ENCODE measurements at places on chromosomes 7 and 10. TPM values are rescaled to one million over a fixed set of nuclear protein-coding genes. Genes with fewer than 3 reads are reported as not detected.

DNA sequence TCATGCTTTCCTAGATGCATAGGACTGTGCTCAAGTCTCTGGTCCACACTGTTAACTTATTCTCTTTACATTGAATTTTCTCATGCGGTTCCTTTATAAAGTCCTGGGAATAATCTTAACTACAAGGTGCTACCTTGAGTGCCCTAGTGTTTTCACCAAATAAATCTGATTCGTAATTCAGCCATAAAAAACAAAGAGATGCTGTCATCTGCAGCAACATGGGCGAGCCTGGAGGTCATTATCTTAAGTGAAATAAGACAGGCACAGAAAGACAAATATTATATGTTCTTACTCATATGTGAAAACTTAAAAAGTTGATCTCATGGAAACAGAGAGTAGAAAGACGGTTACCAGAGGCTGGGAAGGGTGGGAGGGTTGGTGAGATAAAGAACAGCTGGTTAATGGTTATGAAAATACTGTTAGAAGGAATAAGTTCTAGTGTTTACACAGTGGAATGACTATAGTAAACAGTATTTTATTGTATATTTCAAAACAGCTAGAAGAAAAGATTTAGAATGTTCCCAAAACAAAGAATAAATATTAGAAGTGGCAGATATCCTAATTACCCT is 38.3 kb downstream of the NT5C3A start:
- H3K27me3 ChIP-seq, result no peaks in the 10 kb centered on the region
- no peak for DNase-seq
- peaks cover 18% of the 10 kb centered on the region for H3K36me3 ChIP-seq
- H3K4me3 ChIP-seq, result no peak overlapping the region
- H3K4me1 ChIP-seq, result peaks cover 4% of the 10 kb centered on the region

- H3K27me3 ChIP-seq, result no peaks in the 10 kb centered on the region
- no peak overlapping the region for H3K27ac ChIP-seq
- H3K4me1 ChIP-seq, result no peaks in the 10 kb centered on the region
- no peaks in the 10 kb centered on the region for H3K36me3 ChIP-seq
These were observed 86.5 kb upstream of the CXCL12 start for GRCh38 chr10:44471410-44471809.

- H3K4me3 ChIP-seq, result peak overlapping the region; percentile 7
- peaks cover 17% of the 10 kb centered on the region for H3K36me3 ChIP-seq
- no peak for DNase-seq
- no peaks in the 10 kb centered on the region for H3K27me3 ChIP-seq
- peak overlapping the region; percentile 95 for H3K27ac ChIP-seq
These were observed 9.8 kb downstream of the AGBL3 start for GRCh38 chr7:134996097-134996550.

DNA sequence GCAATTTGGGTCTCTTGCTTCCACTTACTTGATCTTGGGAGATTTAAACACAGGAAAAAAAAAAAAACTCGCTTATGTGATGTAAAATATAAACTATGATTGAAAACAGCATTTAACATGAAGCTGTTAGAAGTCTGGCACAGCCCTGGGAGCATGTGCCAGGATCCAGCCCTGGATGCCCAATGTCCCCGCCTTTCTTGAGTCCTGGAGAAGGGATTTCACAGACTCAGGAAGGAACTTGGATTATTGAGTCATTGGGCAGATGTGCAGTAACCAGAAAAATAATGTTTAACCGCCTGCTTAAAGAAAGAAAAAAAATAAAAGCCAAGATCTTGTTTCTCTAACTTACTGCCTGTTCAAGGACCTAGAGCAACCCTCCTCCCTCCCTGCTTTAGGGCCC is 3.7 kb upstream of the JCAD start:
- peaks cover 59% of the 10 kb centered on the region for H3K27me3 ChIP-seq
- no peaks in the 10 kb centered on the region for H3K36me3 ChIP-seq
- H3K4me1 ChIP-seq, result peaks cover 4% of the 10 kb centered on the region
- no peak overlapping the region for H3K4me3 ChIP-seq
- H3K27ac ChIP-seq, result no peak overlapping the region

Gene SPDYE5
- total RNA-seq, result not detected

Gene SSMEM1
- total RNA-seq, result not detected

GRCh38 chr7:47488969-47489342 is 93.0 kb downstream of the TNS3 start:
- no peak overlapping the region for H3K4me3 ChIP-seq
- H3K27me3 ChIP-seq, result peaks cover 3% of the 10 kb centered on the region
- DNase-seq, result no peak
- no peaks in the 10 kb centered on the region for H3K4me1 ChIP-seq

DNA sequence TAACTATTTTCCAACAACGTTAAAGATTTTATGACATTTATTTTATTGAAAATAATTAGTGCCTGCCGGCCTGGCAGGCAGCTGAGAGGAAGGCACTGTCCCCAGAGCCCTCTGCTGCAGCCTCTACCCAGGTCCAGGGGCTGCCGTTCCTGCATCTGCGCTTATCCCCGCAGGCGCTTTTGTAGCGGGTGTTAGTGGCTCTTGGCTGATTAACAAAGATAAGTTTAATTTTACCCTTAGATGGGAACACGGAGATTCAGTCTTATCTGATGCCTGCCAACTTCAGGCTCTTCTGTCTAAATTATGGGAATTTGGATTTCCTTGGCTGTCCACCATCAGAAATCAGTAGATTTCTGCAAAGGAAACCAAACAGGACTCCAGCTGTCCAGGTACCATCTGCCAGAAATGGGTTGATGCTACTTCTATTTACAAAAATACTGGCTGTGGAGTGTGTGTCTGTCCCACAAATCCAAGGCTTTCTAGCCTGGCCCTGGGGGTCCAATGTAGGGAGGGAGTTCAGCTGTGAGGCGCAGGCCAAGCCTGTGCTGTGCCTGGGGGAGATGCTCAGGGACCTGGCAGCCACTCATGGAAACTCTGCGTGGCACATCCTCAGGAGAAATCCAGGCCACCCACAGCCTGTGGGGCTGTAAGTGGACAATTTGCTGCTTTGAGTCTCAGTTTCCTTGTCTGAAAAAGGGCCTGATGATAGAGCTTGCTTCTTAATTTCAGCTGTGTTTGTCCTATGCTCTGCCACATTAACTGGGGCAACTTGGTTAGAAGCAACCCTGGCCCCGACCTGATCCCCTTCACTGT is 62.0 kb upstream of the IGFBP3 start:
- DNase-seq, result no peak
- H3K36me3 ChIP-seq, result no peaks in the 10 kb centered on the region
- peaks cover 3% of the 10 kb centered on the region for H3K4me1 ChIP-seq
- no peak overlapping the region for H3K27ac ChIP-seq

Gene PYROXD2
- 14.0 TPM for total RNA-seq

- H3K36me3 ChIP-seq, result no peaks in the 10 kb centered on the region
- H3K27ac ChIP-seq, result no peak overlapping the region
- DNase-seq, result no peak
- no peaks in the 10 kb centered on the region for H3K4me1 ChIP-seq
- no peak overlapping the region for H3K4me3 ChIP-seq
These were observed 125.5 kb downstream of the GRM3 start for GRCh38 chr7:86768967-86769760.

- H3K27me3 ChIP-seq, result no peaks in the 10 kb centered on the region
- peaks cover 3% of the 10 kb centered on the region for H3K4me1 ChIP-seq
- H3K4me3 ChIP-seq, result no peak overlapping the region
- peaks cover 28% of the 10 kb centered on the region for H3K36me3 ChIP-seq
- no peak overlapping the region for H3K27ac ChIP-seq
These were observed 66.8 kb downstream of the ATAD1 start for GRCh38 chr10:87751274-87751673.

DNA sequence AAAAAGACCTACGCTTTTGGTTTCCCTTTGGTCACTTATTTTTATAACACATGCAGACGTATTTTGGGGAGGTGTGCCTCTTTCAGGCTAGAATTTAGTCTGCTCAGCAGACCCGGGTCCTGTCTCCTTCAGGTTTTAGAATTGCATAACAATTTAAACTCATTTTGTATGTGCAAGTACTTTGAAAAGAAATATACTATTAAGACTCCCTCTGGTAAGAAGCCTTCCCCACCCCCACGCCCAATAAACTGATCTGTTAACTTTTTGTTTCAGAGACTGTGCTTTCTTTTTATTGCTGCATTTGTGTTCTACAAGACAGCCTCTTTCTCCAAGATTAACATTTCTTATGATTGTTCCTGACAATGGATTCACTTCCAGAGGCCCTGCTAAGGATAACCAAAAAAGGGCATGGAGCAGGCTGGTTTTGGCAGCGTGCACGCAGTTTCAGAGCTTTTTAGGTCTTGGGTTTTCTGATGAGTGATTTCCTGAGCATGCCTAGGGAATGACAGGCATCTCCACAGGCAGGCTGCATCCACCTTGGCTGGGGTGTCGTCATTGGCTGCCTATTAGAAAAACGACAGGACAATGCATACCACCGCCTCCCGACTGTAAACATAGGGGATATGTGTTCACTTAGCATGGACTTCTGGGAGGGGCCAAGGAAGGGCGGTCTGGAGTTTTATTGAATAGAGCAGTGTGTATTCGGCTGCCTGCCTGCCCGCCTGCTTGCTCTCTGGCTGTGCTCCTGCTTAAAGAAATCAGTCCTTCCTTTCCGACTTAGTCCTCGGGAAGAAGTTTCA is at the start of gene CALD1:
Gene CALD1 (plus strand): TSS at position 694 of the 800 bp plus-strand sequence. CDS start 88,100 bp downstream, outside the sequence.
- H3K36me3 ChIP-seq, result no peaks in the 10 kb centered on the region
- peaks cover 5% of the 10 kb centered on the region for H3K4me1 ChIP-seq
- H3K4me3 ChIP-seq, result no peak within 1 kb of the TSS

Gene RASA4B
- 16.2 TPM for total RNA-seq

Gene ZNF503
- 0.23 TPM for total RNA-seq

DNA sequence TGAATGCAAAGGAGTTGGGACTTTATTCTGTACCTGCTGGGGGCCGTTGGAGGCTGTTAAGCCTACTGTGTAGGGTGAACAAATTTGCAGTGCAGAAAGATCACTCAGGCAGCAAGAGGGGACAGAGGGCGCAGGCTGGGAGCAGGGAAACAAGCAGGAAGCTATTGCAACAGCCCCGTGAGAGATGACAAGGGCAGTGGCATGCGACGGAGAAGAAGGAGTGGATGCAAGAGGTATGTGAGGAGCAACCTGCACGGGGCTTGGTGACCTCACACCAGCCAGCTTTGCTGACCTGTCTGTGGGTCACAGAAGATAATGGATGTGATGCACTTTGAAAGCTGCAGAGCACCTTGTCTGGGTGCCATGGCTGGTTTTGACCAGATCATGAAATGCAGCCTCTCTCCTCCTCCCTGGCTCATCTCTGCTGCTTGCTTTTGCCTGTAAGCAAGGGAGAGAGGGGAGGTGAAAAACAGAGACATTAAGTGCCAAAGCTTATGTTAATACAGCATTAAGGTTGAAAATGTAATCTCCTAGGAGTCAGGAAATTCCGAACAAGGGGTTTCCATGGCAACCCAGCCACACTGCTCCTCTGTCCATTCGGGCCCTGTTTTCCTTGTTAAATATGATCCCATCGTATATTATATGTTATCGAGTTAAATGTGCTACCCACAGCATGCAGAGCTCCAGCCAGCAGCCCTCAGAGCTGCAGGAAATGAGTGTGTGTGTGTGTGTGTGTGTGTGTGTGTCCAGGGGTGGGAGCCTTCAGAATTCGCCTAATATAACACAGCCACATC is 314.3 kb upstream of the ZMIZ1 start:
- H3K4me3 ChIP-seq, result no peak overlapping the region
- H3K4me1 ChIP-seq, result peaks cover 11% of the 10 kb centered on the region
- no peak for DNase-seq
- H3K27ac ChIP-seq, result no peak overlapping the region
- H3K36me3 ChIP-seq, result no peaks in the 10 kb centered on the region
- peaks cover 18% of the 10 kb centered on the region for H3K27me3 ChIP-seq

GRCh38 chr7:51288896-51289622 is 27.6 kb downstream of the COBL start:
- H3K4me1 ChIP-seq, result no peaks in the 10 kb centered on the region
- H3K27ac ChIP-seq, result no peak overlapping the region
- no peak for DNase-seq
- no peaks in the 10 kb centered on the region for H3K36me3 ChIP-seq

- H3K27me3 ChIP-seq, result no peaks in the 10 kb centered on the region
- DNase-seq, result peak; percentile 75
- H3K27ac ChIP-seq, result peak within 1 kb of the TSS; percentile 95
- peaks cover 71% of the 10 kb centered on the region for H3K4me1 ChIP-seq
- H3K36me3 ChIP-seq, result peaks cover 10% of the 10 kb centered on the region
- peak within 1 kb of the TSS; percentile 89 for H3K4me3 ChIP-seq
These were observed at the start of gene AOAH for GRCh38 chr7:36723951-36724664. TSS of gene AOAH (minus strand) at chr7:36724494. CDS start at chr7:36724148, 346 bp downstream.

- DNase-seq, result no peak
- peak overlapping the region; percentile 71 for H3K27ac ChIP-seq
- H3K4me3 ChIP-seq, result peak overlapping the region; percentile 91
- peaks cover 2% of the 10 kb centered on the region for H3K36me3 ChIP-seq
These were observed 527 bp downstream of the HOXA1 start for GRCh38 chr7:27095050-27095896.

- no peaks in the 10 kb centered on the region for H3K27me3 ChIP-seq
- DNase-seq, result no peak
- H3K27ac ChIP-seq, result no peak overlapping the region
- no peak overlapping the region for H3K4me3 ChIP-seq
- no peaks in the 10 kb centered on the region for H3K36me3 ChIP-seq
- H3K4me1 ChIP-seq, result no peaks in the 10 kb centered on the region
These were observed 765.8 kb downstream of the KCNMA1 start for GRCh38 chr10:76871697-76872295.

- no peaks in the 10 kb centered on the region for H3K27me3 ChIP-seq
- DNase-seq, result no peak
- H3K36me3 ChIP-seq, result no peaks in the 10 kb centered on the region
- H3K4me3 ChIP-seq, result no peak overlapping the region
These were observed 192.0 kb downstream of the ADAM12 start for GRCh38 chr10:126196281-126196680.

DNA sequence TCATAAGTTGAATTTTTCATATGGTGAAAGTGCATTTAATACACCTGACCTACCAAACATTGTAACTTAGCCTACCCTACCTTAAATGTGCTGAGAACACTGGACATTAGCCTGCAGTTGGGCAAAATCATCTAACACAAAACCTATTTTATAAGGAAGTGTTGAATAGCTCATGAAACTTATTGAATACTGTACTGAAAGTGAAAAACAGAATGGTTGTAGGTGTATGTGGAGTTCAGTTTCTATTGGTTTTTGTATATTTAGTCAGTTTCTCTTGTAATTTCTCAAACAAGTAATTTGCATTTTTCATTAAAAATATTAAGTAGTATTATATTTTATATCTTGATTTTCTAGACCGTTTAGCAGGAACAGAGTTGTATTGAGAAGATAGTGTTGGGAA is 15.3 kb downstream of the CCDC7 start:
- H3K36me3 ChIP-seq, result peaks cover 32% of the 10 kb centered on the region
- no peaks in the 10 kb centered on the region for H3K27me3 ChIP-seq
- no peak overlapping the region for H3K4me3 ChIP-seq
- no peak for DNase-seq

Gene TMEM139
- total RNA-seq, result 1.1 TPM

DNA sequence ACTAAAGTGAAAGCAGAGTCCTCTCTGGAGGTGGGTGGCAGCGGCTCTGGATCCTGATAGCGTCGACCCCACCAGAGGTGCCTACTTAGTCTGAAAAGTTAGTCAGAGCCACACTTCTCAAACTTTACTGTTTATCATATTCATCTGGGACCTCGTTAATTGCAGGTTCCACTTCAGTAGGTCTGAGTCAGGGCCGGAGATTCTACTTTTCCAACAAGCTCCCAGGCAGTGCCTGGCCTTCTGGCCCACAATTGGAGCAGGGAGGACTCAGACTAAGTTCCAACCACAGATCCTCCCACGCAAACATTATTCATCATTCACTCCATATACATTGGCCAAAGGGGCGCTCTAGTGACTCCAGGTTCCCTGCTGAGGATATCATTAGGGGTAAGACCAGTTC is 78.1 kb downstream of the VSTM4 start:
- no peaks in the 10 kb centered on the region for H3K4me1 ChIP-seq
- no peak for DNase-seq
- H3K4me3 ChIP-seq, result no peak overlapping the region
- no peaks in the 10 kb centered on the region for H3K36me3 ChIP-seq
- H3K27ac ChIP-seq, result no peak overlapping the region
- peaks cover 4% of the 10 kb centered on the region for H3K27me3 ChIP-seq

- H3K4me1 ChIP-seq, result peaks cover 28% of the 10 kb centered on the region
- no peak for DNase-seq
- H3K36me3 ChIP-seq, result peaks cover 25% of the 10 kb centered on the region
- H3K27ac ChIP-seq, result peak overlapping the region; percentile 97
These were observed 719 bp downstream of the ZNF33B start for GRCh38 chr10:42637648-42638054.

Data from activated naive CD8-positive, alpha-beta T cell treated with anti-CD3 and anti-CD28 coated beads, Interleukin-2, amount 10 ng/mL, durations not matched to agents 7 days and 5 days (primary cell).